BJ (cell line): ENCODE measurements at places on chromosomes 4 and X.

DNA sequence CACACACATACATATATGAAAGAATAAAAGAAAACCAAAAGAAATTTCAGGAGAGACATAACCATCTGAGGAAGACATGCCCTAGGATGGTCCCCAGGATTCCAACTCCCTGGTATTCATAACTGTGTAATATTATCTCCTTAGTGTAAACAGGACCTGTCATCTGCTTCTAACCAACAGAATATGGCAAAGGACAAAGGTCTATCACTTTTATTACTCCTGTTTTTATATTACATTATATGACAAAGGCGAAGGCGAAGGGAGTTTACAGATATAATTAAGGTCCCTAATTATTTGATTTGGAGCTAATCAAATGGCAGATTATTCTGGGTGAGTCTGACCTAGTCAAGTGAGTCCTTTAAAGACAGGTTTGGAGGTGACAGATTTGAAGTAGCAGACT is 155.1 kb downstream of the MID1 start:
- no peak for DNase-seq

GRCh38 chr4:139567159-139567870 is 11.3 kb upstream of the SETD7 start:
- DNase-seq: no peak

GRCh38 chr4:974668-975067 is 1.3 kb upstream of the DGKQ start:
- DNase-seq: no peak

- DNase-seq: peak; percentile 9
These were observed 45.1 kb downstream of the SPATA4 start for GRCh38 chr4:176150356-176150682.

GRCh38 chr4:79874197-79874596 is 198.8 kb downstream of the ANTXR2 start:
- no peak for DNase-seq

- no peak for DNase-seq
These were observed 868 bp downstream of the AFAP1 start for GRCh38 chr4:7938609-7939376.

DNA sequence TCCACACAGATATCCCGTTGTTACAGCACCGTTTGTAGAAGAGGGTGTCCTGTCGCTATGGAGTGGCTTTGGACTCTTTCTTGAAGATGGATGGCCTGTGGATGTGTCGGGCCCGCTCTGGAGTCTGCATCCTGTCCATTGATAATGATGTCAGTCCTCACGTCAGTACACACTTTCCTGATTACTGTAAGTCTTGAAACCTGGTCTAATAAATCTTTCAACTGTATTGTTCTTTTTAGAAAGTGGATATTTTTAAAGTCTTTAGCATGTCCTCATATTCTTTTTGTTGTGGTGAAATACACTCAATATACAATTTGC is 14.9 kb downstream of the MSANTD1 start:
- no peak for DNase-seq

- DNase-seq: no peak
These were observed 65.2 kb upstream of the TENT5D start for GRCh38 chrX:80354966-80355465.

- DNase-seq: no peak
These were observed 39.1 kb upstream of the ANXA3 start for GRCh38 chr4:78512357-78512920.

DNA sequence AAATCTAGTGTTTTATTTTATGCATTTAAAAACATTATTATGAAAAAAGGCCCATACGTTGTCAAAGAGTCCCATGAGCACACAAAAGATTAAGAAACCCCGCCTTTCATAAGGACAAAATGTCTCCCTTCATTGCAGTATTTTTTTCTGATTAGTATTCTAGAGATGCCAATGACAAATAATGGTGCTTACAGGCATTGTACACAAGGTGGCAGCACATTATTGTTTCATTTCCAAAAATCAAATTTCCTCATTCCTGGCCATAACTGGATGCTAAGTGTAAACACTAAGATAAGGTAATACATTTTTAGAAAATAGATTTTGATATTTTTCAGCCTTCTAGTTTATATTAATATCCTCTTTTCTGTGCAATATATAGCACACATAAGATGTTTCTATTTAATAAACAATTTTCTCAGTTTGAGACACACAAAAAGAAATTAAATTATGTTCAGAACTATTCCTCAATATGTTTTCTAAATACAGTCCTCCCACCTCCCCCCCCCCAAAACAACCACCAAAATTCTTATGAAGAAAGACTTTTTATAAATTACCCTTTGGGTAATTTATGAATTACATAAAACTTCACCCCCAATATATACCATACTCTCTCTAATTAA is 47.7 kb downstream of the TIGD2 start:
- DNase-seq: peak; percentile 7

DNA sequence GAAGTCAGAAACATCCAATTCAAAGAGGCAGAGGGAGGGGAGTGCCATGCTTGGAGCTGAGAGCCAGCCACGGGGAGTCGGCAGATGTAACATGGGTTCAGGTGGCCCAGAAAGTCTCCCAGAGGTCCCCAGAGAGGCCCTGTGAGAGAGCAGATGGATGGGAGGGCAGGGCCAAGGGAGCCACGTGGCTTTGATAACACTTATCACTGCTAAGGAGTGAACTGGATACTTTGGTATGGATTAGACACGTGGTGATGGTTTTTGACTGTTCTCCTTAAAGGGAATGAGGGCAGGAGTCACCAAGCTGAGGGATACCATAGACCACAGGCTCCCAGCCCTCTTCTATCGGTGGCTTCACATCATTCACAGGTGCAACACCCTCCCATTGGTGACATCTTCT is 13.7 kb downstream of the CCKAR start:
- DNase-seq: no peak

DNA sequence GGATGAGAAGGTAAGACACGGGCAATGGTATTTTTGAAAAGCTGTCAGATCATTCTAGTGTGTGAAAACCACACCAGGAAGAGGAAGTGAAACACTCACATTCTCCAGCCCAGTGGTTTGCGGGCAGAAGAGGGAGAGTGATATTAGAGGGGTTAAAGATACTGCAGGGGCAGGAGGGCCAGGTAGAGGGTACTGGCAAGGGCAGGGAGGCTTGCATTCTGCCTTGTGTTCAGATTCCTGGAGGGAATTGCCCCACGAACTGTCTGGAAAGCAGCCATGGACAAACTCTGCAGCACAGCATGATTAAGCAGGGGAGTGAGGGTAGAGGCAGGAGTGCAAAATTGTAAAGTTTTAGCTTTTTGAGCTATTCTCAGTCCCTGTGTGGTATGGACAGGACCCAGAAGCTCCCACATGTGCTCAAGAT is 30.9 kb downstream of the NIPAL1 start:
- no peak for DNase-seq

GRCh38 chrX:94288325-94288724 is 614.3 kb downstream of the FAM133A start:
- DNase-seq: no peak

DNA sequence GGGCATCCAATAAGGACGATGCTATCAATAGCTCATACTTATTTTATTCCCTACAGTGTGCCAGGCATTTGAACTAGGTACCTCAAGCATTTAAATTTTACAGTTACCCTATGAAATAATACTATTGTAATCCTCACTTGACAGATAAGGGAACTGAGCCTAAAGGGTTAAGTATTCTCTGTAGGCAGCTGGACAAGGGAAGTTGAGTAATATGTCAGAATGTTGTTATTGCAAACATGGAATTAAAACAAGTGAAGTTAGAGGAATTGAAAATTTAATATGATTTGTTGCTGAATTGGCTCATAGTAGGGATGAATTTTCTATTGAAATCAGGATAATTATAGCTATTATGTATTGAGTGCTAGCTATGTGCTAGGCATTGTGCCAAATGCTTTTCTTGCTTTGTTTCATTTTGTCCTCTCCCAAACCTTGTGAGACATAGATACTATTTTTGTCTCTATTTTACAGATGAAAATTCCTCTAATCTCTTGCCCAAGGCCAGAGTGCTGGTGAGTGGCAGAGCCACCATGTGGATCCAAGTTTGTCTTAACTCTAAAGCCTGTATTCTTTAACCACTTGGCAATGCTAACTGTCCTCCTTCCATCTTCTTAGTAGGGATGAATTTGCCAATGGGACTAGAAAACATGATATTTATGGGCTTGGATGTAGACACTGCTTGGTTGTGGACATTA is 58.1 kb downstream of the TMEM164 start:
- DNase-seq: no peak

DNA sequence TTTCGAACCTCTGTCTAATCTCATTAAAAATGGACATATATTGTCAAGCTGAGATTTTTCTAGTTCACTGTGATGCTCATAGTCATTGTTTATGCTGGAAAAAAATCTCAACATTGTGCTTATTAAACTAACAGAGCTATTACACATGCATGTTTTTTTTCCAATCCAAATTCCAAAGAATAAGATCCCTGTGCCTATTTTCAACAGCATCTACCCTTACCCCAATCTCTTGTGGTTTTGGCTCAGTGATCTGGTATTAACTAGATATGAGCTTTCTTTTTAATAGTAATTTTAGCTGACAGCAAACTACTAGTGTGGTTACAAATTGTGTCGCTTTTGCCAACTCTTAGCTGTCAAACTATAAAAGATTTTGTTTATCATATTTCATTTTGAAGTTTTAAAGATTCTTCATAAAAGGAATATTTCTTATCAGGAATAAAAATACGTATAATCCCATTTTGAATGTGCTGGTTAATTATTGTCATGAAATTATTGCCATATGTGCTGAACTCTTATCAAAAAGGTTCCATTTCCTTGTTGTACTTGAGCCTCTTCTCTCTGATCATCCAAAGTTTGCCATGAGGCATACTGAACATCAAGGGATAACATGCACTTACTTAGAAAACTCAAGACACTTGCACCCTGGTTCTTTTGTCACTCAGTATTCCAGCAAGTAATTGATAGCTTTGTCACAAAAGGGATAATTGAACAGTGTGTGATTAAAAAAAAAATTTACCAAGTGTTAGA is 241.2 kb downstream of the ARHGAP24 start:
- no peak for DNase-seq

GRCh38 chr4:8171984-8172924 is 13.6 kb upstream of the ABLIM2 start:
- no peak for DNase-seq

- DNase-seq: no peak
These were observed 264.2 kb downstream of the INPP4B start for GRCh38 chr4:142581881-142582280.

- DNase-seq: no peak
These were observed 132.2 kb upstream of the AGA start for GRCh38 chr4:177574446-177574845.

GRCh38 chrX:65677954-65678469 is 10.6 kb downstream of the MSN start:
- peak; percentile 56 for DNase-seq

GRCh38 chr4:47193179-47193578 is 161.8 kb downstream of the GABRB1 start:
- no peak for DNase-seq

GRCh38 chr4:138204507-138204906 is 37.6 kb downstream of the SLC7A11 start:
- no peak for DNase-seq

GRCh38 chr4:166301266-166301665 is 428.2 kb downstream of the TLL1 start:
- DNase-seq: no peak

DNA sequence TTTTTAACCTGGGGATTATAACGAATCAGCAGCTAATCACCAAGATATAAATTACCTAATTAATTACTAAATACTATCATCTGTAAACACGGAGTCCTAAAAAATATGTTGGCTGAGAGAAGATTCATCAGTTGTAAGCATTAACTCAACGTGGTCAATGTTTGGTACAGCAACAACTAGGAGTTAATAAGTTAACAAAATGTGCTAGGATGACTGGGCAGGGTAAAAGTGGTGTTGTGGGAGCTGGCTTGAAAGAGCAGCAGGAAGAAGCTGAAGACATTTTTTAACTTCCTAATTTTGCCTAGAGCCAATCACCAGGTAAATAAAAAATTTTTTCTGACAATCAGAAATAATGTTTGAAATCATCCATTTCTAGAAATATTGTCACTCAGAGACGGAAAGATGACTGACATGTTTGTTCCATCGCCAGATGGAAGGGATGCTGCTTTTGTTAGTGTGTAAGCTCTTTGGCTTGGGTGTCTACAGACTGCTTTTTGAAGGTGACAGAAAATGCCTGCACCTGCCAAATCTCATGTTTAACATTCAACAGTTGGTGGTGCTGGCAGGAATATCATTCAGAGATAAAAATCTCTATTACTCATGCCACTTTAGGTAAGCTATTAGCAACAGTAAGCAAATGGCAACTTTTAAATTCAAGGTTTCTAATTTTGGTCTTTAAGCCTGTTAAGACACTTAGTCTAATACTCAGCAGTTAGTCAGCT is 1126.9 kb downstream of the STPG2 start:
- no peak for DNase-seq

DNA sequence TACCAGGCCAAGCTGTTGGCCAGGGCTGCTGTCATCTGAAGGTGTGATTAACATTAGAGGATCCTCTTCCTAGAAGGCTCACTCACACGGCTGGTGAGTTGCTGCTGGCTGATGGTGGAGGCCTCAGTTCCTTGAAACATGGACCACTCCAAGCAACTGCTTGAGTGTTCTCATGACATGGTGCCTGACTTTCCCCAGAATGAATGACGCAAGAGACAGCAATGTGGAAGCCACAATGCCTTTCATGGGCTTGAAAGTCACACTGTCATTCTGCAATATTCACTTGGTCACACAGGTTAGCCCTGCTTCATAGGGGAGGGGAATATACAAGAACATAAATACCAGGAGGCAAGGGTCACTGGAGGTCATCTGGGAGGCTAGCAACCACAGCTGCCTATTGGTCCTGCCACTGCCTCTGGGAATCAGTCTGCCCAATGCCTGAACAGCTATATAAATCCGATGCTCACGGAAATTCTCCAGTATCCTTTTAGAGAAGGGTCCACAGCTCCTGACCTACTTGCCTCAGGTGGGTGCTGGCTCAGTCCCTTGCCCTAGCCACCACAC is 97.1 kb upstream of the MAML3 start:
- DNase-seq: no peak

- DNase-seq: no peak
These were observed 27.2 kb upstream of the GPR34 start for GRCh38 chrX:41661366-41662095.

DNA sequence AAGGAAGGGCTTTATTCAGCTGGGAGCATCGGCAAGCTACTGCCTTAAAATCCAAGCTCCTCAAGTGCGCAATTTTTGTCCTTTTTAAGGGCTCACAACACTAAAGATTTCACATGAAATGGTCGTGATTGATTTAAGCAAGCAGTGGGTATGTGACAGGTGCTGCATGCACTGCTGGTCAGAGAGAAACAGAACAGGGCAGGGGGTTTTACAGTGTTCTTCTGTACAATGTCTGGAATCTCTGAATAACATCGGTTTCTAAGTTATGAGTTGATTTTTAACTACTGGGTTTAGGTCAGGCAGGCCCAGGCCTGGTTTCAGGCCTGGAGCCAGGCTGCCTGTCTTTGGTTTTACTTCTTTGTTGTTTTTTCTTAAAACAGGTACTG is 6.0 kb downstream of the UGT2B17 start:
- DNase-seq: no peak
